ENCODE measurements at places on chromosomes 5 and 9. TPM values are rescaled to one million over a fixed set of nuclear protein-coding genes. Genes with fewer than 3 reads are reported as not detected.
A peak's percentile ranks its signal among the peaks of the same experiment; 100 is the strongest.

- no peaks in the 10 kb centered on the region for H3K36me3 ChIP-seq
- no peak overlapping the region for H3K4me3 ChIP-seq
- no peaks in the 10 kb centered on the region for H3K27me3 ChIP-seq
- H3K4me1 ChIP-seq, result no peaks in the 10 kb centered on the region
- no peak for DNase-seq
Measured at GRCh38 chr5:56545016-56545415, 270.3 kb upstream of the MAP3K1 start.

- no peak overlapping the region for H3K4me3 ChIP-seq
- DNase-seq, result no peak
- no peak overlapping the region for H3K27ac ChIP-seq
- no peaks in the 10 kb centered on the region for H3K36me3 ChIP-seq
Measured at GRCh38 chr5:58318468-58318867, 141.4 kb downstream of the PLK2 start.

DNA sequence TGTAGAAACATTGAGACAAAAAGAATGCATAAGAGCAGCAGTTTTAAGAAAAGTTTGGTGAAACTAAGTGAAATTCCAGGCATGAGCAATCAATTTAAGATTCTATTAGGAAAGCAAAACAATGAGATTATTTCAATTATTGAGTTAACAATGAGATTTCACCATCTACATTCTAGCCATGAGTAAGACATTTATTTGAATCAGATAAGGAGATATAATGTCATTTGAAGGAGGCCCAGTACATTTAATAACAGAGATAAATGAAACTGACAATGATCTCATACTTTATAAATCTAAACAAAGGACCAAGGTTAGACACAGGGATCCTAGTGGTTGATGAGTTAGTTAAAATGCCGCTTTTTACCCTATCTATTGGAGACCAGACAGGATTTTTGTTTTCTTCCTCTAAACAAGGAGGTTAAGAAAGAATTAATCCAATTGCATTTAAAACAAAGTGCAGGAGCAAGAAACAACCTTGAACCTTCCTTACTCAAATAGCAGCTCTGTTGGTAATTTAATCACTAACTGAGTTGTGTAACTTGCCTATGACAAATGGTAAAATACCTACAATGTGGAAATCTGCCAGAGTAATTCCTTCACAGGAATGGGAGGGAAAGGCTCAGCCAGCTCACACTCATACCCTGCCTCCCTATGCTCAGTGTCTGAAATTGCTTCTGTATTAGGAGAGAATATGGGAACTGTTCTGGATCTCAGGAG is 103.5 kb upstream of the NR3C1 start:
- H3K36me3 ChIP-seq, result no peaks in the 10 kb centered on the region
- H3K4me1 ChIP-seq, result peaks cover 4% of the 10 kb centered on the region
- no peak overlapping the region for H3K4me3 ChIP-seq
- H3K27ac ChIP-seq, result no peak overlapping the region
- H3K27me3 ChIP-seq, result no peaks in the 10 kb centered on the region

DNA sequence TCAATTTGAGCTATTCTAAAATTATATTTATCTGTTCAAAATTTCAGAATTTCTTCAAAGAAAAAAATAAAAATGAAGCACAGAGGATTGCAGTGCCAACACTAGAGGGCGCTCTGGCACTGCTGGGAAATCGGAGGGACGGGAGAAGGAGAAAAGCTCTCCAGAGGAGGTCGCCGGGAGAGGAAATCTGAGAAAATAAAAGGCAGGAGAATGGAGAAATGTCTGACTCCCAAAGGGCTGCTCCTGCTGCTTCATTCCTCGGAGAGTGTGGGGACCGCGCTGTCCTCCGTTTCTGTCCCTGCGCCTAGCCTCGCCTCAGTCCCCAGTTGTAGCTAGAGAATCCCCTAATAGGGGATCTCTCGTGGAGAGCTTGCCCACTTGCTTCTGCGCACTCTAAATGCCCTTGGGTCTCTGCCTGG is 40.0 kb upstream of the ARSB start:
- H3K27me3 ChIP-seq, result no peaks in the 10 kb centered on the region
- H3K4me1 ChIP-seq, result no peaks in the 10 kb centered on the region
- peak; percentile 76 for DNase-seq
- no peak overlapping the region for H3K4me3 ChIP-seq
- no peak overlapping the region for H3K27ac ChIP-seq
- no peaks in the 10 kb centered on the region for H3K36me3 ChIP-seq

DNA sequence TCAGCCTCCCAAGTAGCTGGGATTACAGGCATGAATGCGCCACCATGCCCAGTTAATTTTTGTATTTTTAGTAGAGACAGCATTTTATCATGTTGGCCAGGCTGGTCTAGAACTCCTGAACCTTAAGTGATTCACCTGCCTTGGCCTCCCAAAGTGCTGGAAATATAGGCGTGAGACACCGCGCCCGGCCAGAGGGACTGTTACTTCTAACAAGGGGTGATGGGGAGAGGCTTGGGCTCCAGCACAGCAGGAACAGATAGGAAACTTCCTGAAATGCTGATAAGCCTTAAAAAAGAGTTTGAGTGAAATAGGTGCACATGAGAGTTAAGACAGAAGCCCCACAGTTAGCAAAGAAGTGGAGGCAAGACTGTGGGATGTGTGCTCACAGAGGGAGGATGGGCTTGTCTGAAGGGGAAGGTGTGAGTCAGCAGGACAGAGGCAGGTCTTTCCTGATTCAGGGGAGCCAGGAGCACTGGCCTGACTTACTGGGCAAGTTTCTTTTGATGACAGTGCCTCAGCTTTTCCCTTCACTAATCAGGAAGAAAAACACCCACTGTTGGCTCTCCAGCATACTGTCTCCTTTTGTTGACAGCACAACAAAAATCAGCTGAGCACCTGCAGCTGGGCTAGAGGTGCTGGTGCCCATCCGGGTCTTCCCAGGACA is 68.4 kb downstream of the RAD23B start:
- DNase-seq, result no peak
- no peaks in the 10 kb centered on the region for H3K36me3 ChIP-seq
- H3K4me1 ChIP-seq, result no peaks in the 10 kb centered on the region
- no peaks in the 10 kb centered on the region for H3K27me3 ChIP-seq
- no peak overlapping the region for H3K4me3 ChIP-seq

- H3K27me3 ChIP-seq, result no peaks in the 10 kb centered on the region
- no peaks in the 10 kb centered on the region for H3K36me3 ChIP-seq
- H3K27ac ChIP-seq, result no peak overlapping the region
- no peak overlapping the region for H3K4me3 ChIP-seq
Measured at GRCh38 chr9:22111954-22112247, 102.8 kb upstream of the CDKN2B start.

DNA sequence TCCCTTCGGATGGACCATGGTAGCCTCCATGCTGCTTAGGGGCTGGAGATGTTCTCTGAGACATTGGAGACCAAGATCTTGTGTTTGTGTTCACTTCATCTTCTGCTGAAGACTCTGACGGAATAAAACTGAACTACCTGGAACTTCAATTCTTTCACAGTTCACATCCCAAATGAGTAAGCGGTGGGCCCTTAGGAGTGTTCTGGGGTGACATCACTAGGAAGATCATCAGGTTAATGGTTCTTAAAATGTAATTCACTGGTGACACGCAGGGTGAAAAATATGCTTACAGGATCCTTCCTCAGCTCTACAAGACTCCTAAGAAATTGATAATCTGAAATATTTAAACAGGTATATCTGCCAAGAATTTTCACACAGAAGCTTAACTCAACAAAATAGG is 561.5 kb downstream of the SEMA5A start:
- no peaks in the 10 kb centered on the region for H3K36me3 ChIP-seq
- H3K4me3 ChIP-seq, result no peak overlapping the region
- H3K27ac ChIP-seq, result no peak overlapping the region

- no peaks in the 10 kb centered on the region for H3K4me1 ChIP-seq
- DNase-seq, result no peak
- H3K27ac ChIP-seq, result no peak overlapping the region
- no peaks in the 10 kb centered on the region for H3K27me3 ChIP-seq
Measured at GRCh38 chr9:79970146-79970425, 398.3 kb downstream of the TLE4 start.

- H3K27ac ChIP-seq, result no peak overlapping the region
- H3K36me3 ChIP-seq, result no peaks in the 10 kb centered on the region
- no peaks in the 10 kb centered on the region for H3K4me1 ChIP-seq
- DNase-seq, result no peak
- H3K27me3 ChIP-seq, result no peaks in the 10 kb centered on the region
Measured at GRCh38 chr5:9932770-9933169, 302.6 kb upstream of the TAS2R1 start.

GRCh38 chr9:130500340-130501180 is 55.8 kb downstream of the ASS1 start:
- no peak for DNase-seq
- H3K4me3 ChIP-seq, result no peak overlapping the region
- no peaks in the 10 kb centered on the region for H3K4me1 ChIP-seq
- no peaks in the 10 kb centered on the region for H3K27me3 ChIP-seq
- H3K36me3 ChIP-seq, result no peaks in the 10 kb centered on the region

- H3K27ac ChIP-seq, result no peak overlapping the region
- H3K36me3 ChIP-seq, result no peaks in the 10 kb centered on the region
- peak; percentile 47 for DNase-seq
- peaks cover 5% of the 10 kb centered on the region for H3K4me1 ChIP-seq
Measured at GRCh38 chr5:159331093-159331973, 1.0 kb upstream of the IL12B start.

GRCh38 chr9:68978066-68978465 is 35.8 kb downstream of the PRKACG start:
- H3K36me3 ChIP-seq, result no peaks in the 10 kb centered on the region
- no peaks in the 10 kb centered on the region for H3K27me3 ChIP-seq
- DNase-seq, result no peak
- no peak overlapping the region for H3K4me3 ChIP-seq
- no peak overlapping the region for H3K27ac ChIP-seq

DNA sequence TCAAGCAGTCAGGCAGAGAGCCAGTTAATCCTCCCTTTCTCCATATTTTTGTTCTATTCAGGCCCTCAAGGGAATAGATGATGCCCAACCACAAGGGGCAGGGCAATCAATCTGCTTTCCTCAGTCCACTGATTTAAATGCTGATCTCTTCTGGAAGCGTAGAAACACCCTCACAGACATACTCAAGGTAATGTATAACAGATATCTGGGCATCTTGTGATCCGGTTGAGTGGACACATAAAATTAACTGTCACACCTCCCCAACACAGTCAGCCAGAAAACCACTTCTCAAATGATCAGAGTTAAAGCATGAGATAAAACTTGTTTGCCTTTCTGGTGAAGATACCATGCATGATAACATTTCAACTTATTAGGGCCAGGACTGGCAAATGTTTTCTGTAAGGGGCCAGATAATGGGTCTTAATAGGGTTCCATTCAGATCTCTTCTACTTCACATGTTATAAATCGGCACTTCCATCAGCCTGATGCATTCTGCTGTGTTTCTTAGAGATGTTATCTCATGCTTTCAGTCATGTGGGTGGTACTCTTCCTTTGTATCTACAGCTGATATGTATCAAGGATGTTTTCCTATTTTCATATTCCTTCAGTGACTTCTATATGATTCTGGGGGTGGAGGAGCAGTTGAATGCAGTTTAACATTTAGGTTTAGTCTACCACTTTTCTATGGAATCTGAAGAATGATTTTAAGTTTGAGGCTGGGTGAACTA is 58.9 kb upstream of the CNTLN start:
- H3K4me1 ChIP-seq, result no peaks in the 10 kb centered on the region
- H3K36me3 ChIP-seq, result no peaks in the 10 kb centered on the region
- H3K27ac ChIP-seq, result no peak overlapping the region
- DNase-seq, result no peak
- no peaks in the 10 kb centered on the region for H3K27me3 ChIP-seq

GRCh38 chr9:121584421-121584820 is 67.0 kb upstream of the DAB2IP start:
- H3K27me3 ChIP-seq, result no peaks in the 10 kb centered on the region
- H3K4me1 ChIP-seq, result no peaks in the 10 kb centered on the region
- H3K27ac ChIP-seq, result no peak overlapping the region
- no peak overlapping the region for H3K4me3 ChIP-seq

DNA sequence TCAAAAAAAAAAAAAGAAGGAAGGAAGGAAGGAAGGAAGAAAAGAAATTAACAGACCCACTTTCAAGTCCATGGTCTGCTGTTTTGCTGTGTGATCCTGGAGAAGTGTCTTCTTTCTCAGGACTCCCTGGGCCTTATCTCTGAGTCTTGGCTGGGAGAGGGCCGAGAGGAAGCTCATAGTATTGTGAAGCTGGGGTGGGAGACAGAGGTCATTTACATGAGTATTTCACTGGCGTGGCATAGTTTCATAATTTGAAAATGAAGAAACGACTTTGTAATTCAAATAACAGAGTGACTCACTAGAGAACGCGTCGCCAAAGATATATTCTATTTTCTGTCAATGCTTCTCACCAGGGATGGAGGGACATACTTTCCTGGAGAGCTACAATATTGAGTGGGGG is 2.4 kb upstream of the C9orf50 start:
- peaks cover 14% of the 10 kb centered on the region for H3K4me1 ChIP-seq
- no peak overlapping the region for H3K27ac ChIP-seq
- H3K36me3 ChIP-seq, result no peaks in the 10 kb centered on the region
- H3K27me3 ChIP-seq, result no peaks in the 10 kb centered on the region
- no peak for DNase-seq

DNA sequence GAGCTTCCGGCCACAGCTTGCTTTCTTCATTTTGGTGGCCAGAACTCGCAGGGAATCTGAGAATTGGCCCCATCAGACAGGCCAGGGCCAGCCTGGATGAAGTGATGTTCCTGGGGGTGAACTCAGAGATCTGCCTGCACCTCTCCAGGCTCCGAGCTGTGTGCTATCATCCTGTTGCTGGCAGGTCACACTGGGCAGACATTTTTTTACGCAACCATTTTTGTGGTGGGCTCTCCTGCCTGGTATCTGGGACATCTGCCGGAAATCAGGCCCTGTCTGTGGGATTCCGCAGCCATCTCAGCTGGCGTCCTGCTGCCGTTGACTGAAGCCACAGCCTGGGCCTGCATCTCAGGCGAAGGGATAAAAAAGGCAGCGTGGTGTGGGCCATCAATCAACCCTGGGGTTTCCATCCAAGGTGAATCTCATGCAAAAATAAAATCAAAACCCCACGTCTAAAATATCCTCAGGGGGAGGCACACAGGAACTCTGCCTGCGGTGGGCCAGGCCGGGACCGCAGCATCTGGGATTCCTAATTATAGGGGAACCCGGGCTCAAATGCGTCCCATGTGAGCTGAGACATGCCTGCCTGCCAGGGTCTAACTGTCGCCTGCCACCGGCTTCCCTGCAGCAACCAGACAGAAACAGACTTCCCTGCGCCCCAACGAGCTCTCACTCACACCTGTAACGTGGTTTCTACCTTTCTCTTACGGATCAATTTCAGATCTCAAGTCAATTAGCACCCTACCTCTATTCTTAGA is 174.3 kb downstream of the SYK start:
- no peaks in the 10 kb centered on the region for H3K4me1 ChIP-seq
- H3K36me3 ChIP-seq, result no peaks in the 10 kb centered on the region
- H3K4me3 ChIP-seq, result no peak overlapping the region
- no peaks in the 10 kb centered on the region for H3K27me3 ChIP-seq

Gene SLC6A18
- total RNA-seq, result not detected

Gene ORM2
- total RNA-seq, result not detected

Gene LECT2
- total RNA-seq, result not detected

Gene AGXT2
- total RNA-seq, result not detected

Gene TTC16
- total RNA-seq, result 0.35 TPM

Gene C5orf63
- total RNA-seq, result 3.5 TPM

Gene NUP214
- total RNA-seq, result 35.2 TPM

Gene RAB3C
- total RNA-seq, result 0.11 TPM

Gene C5orf52
- not detected for total RNA-seq
